Brain pericyte (primary cell): ENCODE measurements at places on chromosomes 7 and 10.

DNA sequence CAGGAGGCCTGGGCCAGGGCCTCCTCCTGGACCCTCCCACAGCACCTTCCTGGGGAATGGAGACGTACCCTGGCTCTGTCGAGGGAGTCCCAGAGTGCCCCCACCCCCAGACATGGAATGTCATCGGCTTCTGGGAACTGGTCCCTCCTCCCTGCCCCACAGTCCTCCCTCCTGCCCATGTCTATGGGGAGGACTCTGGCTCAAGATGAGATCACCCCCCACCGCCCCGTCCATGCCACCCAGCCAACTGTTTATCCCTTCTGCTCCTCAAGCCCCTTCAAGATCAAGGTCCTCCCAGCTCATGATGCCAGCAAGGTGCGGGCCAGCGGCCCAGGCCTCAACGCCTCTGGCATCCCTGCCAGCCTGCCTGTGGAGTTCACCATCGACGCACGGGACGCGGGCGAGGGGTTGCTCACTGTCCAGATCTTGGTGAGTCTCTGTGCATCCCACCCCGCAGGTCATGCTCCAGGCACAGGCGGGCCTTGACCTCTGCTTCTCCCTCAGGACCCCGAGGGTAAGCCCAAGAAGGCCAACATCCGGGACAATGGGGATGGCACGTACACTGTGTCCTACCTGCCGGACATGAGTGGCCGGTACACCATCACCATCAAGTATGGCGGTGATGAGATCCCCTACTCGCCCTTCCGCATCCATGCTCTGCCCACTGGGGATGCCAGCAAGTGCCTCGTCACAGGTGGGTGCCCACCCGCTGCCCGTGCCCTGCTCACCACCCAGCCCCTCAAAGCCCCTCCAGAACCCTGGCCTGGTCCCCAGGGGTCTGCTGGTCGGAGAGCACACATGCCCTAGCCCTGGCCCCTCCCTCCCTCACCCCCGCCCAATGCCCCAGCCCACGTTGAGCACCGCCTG, 14.1 kb upstream of the ATP6V1F start:
- DNase-seq: no peak

DNA sequence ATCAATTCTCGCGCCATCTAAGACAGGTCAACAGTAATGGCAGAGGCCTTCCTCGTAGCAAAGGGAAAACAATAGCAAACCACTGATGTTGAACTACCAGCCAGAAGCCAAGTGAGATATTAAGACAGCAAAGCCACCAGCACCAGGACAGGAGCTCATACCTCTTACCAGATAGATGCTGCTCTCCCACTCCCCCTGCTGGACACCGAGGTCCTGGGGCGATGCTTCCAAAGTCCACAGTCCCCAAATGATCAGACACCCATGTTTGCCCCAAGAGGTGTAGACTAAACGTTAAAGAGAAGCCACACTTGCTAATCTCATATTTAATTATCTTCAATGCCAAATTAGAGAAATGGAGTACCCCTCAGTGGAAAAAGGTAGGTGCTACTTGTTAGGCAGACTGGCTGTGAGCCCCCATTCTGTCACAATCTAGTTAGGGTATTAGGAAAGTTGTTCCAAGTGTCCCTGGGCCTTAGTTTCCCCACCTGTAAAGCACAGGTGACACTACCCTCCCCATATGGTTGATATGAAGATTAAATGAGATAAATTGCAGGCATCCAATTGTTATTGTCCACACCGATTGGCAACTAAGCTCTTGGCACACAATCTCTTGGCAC, 39.9 kb downstream of the TOMM7 start:
- no peak for DNase-seq

- peak; percentile 45 for DNase-seq
These were observed 20.6 kb upstream of the WASL start for GRCh38 chr7:123769371-123769770.

DNA sequence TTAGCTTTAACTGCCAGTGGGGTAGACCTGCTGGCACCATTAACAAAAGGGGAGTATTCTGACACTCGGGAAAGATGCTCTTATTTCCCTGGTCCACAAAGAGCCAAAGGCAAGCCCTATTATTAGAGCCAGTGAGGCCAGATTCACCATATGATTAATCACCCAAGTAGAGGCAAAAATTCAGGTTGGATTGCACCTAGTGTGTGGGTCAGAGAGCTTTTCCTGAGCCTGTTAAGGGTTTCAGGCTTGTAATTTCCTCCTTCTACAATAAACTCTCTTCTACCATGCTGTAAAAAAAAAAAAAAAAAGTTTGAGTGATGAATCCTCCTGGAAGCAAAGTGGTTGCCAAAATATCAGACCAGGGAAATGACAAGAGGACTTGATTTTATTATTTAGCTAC, 163.5 kb downstream of the MBL2 start:
- DNase-seq: no peak

GRCh38 chr10:61898435-61898778, 3.1 kb upstream of the ARID5B start:
- DNase-seq: no peak

DNA sequence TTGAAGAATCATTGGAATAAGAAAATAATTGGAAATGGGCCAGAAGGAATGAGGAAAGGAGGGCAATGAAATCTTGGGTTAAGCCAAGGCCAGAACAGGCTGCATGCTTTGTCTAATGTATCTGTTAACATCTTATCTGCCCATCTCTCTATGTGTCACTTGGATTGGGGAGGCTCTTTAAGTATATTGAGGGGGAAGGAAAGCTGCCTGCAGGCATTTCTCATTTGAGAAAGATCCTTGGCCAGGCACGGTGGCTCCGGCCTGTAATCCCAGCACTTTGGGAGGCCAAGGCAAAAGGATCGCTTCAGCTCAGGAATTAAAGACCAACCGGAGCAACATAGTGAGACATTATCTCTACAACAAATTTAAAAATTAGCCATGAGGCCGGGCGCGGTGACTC, 14.3 kb downstream of the PCBD1 start:
- no peak for DNase-seq

DNA sequence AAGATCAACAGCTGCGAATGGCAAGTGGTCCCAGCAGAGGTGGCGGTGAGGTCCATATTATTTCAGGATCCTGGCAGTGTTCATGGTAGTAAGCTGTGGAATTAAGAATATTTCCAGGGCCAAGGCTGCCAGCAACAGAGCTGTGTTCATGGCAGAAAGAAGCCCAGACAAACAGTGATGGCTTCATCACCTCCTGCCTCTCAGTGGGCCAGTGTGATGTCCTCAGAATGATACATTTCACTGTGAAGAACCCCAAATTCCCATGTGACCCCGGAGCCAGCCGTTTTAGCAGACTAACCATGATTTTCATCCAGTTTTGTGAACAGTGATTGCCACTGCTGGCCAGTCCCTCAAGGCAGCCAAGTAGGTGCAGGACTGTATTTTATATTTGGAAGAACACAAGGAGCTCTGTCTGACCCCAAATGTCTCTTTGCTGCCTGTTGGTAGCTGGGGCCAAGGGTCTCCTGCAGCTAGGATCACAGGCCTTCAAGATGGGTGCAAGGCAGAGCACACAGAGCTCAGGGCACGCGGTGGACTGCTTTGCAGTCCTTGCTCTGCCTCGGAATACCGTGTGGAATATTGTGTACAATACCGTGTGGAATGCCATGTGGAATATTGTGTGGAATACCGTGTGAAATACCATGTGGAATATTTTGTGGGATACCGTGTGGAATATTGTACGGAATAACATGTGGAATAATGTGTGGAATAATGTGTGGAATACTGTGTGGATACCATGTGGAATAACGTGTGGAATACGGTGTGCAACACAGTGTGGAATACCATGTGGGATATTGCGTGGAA, 132.3 kb upstream of the CHST15 start:
- no peak for DNase-seq

- no peak for DNase-seq
These were observed 38.5 kb downstream of the GARS1 start for GRCh38 chr7:30633223-30633622.

- no peak for DNase-seq
These were observed 194.8 kb downstream of the MAD1L1 start for GRCh38 chr7:2037808-2038522.

DNA sequence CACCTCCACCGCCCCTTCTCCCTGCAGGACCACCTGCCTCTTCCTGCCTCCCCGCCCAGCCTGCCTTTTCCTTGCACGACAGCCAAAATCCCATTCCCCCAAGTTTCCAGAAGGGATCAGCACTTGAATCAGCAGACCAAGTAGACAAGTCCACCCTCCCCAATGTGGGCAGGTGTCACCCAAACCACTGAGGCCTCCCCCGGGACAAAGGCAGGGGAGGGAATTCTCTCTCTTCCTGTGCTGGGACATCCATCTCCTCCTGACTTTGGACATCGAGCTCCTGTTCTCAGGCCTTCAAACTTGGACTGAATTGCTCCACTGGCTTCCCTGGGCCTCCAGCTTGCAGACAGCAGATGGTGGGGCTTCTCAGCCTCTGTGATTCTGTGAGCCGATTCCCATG, 21.6 kb upstream of the PSMG3 start:
- no peak for DNase-seq

DNA sequence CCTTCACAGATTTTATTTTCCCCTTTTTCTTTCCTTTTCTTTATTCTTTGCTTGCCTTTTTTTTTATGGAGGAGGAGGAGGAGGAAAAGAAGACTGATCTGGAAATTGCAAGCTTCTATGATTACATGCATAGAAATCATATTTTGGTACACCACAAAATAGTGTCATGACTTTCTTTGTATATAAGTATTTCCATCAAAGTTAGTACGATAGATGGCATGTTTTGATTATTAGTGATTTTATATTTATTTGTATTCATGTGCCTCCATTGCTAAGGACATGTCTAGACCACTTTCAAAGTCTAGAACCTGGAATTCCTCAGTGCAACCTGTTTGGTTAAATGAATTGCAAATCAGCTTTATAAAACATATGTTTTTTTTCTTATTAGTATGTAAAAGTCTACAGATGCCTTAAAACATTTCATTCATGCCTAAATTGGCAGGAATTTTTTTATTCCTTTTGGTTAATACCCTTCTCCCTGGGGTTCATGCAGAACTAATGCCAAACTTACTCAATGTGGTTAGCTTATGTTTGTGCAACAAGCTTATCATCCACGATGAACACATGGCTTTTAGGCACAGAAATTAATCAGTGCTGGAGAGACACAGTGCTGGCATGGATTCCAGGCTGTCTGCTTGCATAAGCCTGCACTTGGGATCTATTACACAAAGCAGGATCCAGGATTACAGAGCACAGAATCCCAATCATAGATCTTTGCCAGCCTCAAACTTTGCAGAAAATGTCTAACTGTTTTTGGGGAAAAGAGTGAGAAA, 213.1 kb downstream of the CHRM2 start:
- peak; percentile 24 for DNase-seq

DNA sequence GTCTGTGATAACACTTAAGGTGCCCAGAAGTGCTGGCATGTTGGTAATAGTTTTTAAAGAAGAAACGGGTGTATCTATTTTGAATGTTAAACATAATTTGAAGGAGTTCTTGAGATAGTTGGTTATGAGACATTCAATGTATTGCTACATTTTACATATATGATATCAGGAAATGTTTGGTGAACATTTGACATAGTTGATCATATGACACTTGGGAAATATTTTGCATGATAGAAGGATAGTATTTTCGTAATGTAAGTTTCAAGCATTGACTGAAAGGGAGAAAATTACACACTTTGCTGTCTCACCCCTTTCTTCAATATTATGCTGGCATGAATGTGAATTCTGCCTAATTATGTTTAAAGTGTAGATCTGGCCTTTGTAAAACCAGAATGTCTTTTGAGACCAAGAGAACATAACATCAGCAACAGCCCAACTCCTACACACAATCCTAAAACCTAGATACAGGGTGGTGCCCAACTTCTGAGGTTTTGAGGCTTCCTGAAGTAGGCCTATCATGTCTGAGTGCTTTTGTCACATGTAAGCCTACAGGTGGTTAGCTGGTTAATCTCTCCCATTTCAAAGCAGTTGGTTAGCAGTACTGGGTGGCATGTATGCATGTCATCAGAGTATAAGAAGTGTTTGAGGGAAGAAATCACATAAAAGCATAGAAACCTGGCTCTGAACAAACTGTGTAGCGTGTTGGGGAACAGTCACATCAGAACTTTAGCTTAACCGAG, 2.1 kb downstream of the ADD3 start:
- no peak for DNase-seq

- no peak for DNase-seq
These were observed 62.5 kb downstream of the CSGALNACT2 start for GRCh38 chr10:43200538-43201390.

DNA sequence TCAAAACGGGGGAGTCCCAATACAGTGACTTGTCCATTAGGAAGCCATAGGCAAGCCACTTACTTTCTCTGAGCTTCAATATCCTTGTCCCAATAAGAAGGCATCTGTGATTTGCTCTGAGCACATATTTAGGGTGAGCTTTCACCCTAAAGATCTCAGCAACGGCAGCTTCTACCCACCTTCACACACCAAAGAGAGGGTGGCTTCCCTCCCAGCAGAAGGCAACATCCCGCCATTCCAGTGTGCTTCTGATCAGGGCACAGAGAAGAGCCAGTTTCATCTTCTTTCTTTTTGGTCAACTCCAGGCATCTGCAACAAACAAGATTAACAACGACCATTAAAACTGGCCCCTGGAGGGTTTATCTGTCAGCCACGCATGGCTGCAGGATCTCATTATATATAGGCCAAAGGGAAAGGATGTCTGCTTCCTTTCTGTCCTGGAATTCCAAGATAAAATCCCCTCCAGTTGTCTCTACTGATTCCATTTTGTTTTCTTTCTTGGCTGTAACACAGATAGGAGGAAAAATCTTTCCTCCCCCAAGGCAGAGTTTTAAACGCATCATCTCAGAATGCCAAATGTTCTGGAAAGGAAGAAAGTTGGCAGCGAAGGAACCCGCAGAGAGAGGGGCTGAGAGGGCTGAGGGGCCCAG, 491 bp upstream of the SH2D4B start:
- DNase-seq: no peak

DNA sequence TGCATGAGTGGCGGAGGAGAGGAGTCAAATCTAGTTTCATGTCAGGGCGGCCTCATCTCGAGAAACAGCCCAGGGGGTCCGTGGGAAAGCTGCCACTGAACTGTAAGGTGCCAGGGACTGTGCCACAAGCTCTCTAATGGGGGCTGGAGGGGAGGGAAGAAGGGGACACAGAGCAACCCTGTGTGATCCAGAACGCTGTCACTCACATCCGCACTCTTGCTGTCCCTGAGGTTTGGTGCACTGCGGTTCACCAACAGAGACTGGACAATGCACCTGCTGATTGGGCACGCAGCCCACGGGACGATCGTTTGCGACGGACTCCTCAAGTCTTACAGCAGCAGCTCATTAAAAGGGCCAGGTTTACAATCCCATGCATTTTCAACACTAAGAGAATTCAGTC, 47.7 kb downstream of the AMZ1 start:
- no peak for DNase-seq

DNA sequence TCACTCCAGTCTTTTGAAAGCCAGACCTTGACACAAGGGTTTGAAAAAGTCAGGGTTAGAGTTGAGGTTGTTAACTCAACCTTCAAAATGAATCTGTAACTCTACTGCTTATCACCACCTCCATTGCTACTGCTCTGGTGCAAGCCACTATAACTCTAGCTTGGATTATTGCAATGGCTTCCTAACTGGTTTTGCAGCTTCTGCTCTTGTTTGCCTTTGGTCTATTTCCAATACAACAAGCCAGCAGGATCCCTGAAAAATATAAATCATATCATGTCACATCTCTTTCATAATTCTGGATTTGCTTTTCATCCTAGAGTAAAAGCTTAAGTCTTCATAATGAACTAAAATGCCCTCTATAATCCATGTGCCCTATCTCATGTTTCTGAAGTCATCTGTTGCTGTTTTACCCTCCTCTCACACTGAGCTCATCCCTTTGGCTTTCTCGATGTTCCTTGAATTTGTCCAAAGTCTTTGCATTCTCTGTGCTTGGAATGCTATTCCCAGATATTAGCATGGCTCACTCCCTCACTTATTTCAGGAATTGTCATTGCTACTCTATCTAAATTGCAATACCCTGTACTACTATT, 10.9 kb downstream of the TAS2R60 start:
- no peak for DNase-seq
